ENCODE measurements at places on chromosomes 6 and 20.

DNA sequence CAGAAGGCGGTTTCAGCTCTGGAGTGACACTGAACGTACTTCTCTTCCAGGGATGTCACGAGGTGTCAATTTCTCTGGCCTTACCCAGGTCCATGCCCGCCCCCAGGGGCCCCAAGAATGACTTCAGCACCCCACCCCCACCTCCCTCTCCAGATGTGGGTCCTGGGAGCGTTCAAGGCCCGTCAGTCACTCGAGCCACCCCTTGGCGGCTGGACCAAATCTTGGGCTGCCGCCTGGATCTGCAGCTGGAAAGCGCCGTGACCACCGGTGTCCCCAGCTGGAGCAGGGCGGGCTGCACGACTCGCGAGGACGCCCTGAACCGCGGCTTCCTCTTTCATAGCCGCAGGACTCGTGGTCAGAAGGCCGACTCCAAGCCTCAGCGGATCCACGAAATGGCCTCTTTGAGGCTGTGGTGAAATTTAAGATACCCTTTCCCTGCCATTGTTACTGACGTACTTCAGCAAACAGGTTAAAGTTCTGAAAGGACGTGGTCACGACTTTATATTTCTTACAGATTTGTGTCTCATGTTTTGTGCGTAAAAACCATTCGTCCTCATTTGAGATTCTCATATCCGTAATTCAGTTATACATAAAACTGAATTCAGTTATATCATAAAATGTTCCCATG, 29.3 kb downstream of the TRIM38 start:
- DNase-seq: peak; percentile 35

GRCh38 chr6:25233226-25233625, 45.9 kb upstream of the CARMIL1 start:
- DNase-seq: no peak

DNA sequence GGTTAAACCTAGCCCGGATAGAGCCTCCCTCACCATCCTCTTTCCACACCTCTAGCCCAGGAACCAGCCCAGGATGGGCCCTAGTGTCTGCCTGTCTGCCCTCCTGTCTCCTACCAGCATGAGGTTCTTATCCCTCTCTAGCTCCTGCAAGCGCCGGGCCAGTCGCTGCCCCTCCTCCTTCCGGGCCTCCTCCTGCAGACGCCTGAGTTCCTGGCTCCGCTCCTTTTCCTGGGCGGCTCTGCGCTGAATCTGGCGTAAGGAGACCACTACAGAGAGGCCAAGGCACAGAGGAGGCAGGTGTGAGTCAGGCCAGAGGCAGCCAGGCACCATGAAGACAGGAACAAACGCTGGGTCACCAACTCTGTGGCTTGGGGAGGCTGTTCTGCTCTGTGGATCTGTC, 4.3 kb upstream of the PSORS1C2 start:
- no peak for DNase-seq

GRCh38 chr20:10986586-10986985, 312.8 kb upstream of the JAG1 start:
- DNase-seq: no peak

GRCh38 chr20:14657266-14658005, 320.0 kb upstream of the FLRT3 start:
- DNase-seq: no peak

GRCh38 chr6:38542031-38542430, 97.7 kb downstream of the BTBD9 start:
- DNase-seq: no peak

DNA sequence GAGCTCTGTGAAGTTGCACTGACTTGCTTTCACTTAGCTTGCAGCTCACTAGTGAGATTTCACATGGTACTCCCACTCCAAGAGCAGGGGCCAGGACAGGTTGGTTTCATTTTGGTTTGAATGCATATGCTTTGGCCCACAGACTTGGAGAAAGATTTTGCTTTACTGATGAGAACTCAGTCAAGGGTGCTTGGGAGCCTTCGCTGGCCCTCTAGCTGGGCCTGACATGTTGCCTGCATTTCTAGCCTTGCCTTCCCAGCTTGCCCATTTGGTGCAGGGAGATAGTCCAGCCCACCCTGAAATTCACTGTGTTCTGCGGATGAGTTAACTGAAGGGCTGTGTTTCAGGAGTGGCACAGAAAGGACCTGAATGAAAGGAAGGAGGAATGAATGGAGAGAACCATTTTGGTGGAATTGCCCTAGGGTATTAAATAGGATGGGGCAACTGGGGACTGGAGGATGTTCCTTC, 1.9 kb downstream of the SGK1 start:
- no peak for DNase-seq

- DNase-seq: no peak
These were observed 36.4 kb downstream of the ELOVL5 start for GRCh38 chr6:53312355-53312754.

GRCh38 chr20:38829296-38829875, 23.9 kb downstream of the PPP1R16B start:
- no peak for DNase-seq

- no peak for DNase-seq
These were observed 143.5 kb downstream of the FLRT3 start for GRCh38 chr20:14193885-14194284.
